HepG2 (cell line): ENCODE measurements at places on chromosomes 4 and X. TPM values are rescaled to one million over a fixed set of nuclear protein-coding genes. Genes with fewer than 3 reads are reported as not detected.

The NMU gene
- not detected in 2 replicates for polyA plus RNA-seq

The CD38 gene
- polyA plus RNA-seq: not detected in 2 replicates

The PLP2 gene
- 3.6 and 5.1 TPM in 2 replicates for polyA plus RNA-seq

The TCP11X2 gene
- not detected in 2 replicates for polyA plus RNA-seq

The ATP1B4 gene
- not detected in 2 replicates for polyA plus RNA-seq

The SLC4A4 gene
- 0.01 TPM in 1 of 2 replicates, not detected in the other for polyA plus RNA-seq

The CXCL6 gene
- polyA plus RNA-seq: not detected in 2 replicates

The SMR3A gene
- not detected in 2 replicates for polyA plus RNA-seq

The TBX22 gene
- polyA plus RNA-seq: not detected in 2 replicates
